Stimulated activated CD8-positive, alpha-beta memory T cell treated with anti-CD3 and anti-CD28 coated beads, Interleukin-15, amount 100 ng/mL, for 1 hour (primary cell): ENCODE measurements at places on chromosomes 11 and 22.

GRCh38 chr22:40721266-40721665 lies 42.0 kb downstream of the MCHR1 start:
- no peak for DNase-seq

DNA sequence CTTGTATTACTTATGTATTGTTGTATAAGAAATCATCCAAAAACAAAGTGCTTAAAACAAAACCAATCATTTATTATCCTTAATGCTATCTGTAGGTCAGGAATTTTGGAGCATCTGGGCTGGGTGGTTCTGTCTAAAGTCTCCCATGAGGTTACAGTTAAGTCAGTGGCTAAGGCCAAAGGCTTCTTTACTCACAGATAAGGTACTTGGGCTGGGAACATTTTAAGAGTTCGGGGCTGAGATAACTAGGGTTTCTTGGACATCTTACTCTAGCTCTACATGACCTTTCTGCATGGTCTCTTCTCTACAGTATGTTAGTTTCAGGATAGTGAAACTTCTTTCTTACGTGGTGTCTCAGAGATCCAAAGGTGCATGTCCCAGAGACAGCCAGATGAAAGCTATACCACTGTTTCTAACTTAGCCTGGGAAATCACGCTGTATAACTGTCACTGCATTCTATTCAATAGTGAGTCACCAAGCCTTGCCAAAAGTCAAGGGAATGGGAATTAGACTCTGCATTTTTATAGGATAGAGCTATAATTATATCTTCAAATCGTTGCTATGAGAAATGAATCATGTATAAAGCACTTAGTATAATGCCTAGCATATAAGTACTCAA lies 29.6 kb downstream of the SOX6 start:
- no peak for DNase-seq

GRCh38 chr11:130474637-130475400 lies 26.4 kb downstream of the ADAMTS15 start:
- no peak for DNase-seq

GRCh38 chr22:30648825-30649224 lies 13.2 kb downstream of the SLC35E4 start:
- no peak for DNase-seq

- DNase-seq: no peak
Observed at GRCh38 chr22:45763236-45763624, 91.6 kb downstream of the ATXN10 start.

DNA sequence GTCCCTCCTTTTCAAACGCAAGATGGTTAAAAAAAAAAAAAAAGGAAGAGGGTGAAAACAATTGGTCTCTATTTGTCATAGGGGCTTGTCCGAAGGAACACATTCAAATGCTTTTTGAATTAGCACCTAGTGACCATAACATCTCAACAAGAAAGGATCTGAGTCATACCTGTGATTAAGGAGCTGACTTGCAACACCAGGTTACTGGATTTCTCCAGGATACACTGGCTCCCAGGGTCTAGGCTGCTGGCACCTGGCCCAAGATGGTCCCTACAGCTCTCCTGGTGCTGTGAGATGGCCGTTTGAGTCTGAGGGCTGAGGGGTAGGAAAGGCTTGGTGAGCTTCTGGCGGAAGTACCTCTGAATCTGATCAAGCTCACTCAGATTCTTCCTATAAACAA lies 28.4 kb upstream of the UCP3 start:
- no peak for DNase-seq

- no peak for DNase-seq
Observed at GRCh38 chr22:32823024-32823730, 21.7 kb downstream of the TIMP3 start.
